ENCODE measurements at places on chromosomes 6 and 20.

DNA sequence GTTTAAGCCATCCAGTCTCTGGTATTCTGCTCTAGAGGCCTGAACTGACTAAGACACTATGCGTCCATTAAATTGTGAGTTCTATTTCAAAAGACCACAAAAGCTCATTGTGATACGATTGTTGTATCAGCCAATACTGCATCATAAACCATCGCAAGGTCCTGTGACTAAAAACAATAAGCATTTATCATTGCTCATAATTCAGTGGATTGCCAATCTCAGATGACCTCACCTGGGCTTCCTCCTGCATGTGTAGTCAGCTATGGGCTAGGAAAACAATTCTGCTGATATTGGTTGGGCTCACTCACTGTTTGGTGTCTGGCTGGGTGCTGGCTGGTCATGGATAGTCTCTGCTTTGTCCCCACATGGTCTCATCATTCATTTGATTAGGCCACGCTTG lies 592.7 kb upstream of the BTBD3 start:
- DNase-seq = no peak

DNA sequence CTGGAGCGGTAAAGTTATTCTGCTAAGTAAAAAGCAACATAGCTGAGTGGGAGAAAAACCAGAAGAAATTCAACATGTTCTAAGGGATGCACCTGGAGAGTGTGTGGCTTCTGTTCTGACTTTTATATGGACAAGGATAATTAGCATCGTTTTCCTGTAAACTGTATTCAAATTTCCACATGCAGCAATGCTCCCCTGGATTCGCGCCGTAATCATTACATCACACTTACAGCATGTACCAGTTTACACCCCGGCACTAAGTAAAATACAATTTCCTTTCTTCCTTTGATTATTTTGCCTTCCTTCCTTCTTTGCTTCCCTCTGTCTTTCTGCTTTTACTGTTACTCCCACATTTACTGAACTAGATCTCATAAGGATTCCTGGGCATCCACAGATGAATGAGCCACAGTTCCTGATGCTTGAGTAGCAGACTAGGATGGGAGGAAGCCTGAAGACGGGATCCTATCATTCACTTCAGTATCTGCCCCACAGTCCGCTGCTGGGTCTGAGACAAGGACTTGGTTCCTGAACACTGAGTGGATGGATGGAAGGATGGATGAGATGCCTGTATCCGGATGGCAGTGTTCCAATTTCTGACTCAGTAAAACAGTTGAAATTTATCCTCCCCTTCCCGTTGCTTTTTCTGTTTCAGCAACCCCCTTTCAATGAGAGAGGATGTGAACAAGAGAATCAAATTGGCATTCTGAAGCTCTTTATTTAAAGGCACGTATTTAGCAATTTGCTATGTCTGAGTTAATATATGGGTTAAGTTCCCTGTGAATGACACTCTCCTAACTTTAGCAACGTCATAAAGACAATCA lies 174.6 kb downstream of the GJA10 start:
- no peak for DNase-seq

DNA sequence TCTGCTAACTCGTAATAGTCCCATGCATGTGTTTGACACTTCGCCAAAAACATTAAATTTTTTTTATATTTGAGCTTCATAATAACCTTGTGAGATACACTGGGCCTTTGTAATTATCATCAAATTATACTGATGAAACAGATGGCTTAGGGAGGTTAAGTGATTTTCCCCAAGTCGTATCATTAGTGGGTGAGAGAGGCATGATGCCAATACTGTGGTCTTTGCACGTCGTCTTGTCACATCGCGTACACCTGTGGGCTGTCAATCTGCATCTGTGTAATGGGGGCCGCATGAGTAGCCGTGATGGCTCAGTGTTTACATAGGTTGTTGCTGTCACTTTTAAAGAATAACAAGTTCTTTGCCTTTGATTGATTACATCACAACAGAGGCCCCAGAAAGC lies 1.7 kb downstream of the PRL start:
- no peak for DNase-seq

- peak; percentile 16 for DNase-seq
These were observed 671.8 kb upstream of the MARCKS start for GRCh38 chr6:113185299-113185698.

- DNase-seq = no peak
These were observed 31.2 kb downstream of the ZHX3 start for GRCh38 chr20:41286240-41286851.

- no peak for DNase-seq
These were observed 370.8 kb upstream of the BTBD3 start for GRCh38 chr20:11546939-11547338.

DNA sequence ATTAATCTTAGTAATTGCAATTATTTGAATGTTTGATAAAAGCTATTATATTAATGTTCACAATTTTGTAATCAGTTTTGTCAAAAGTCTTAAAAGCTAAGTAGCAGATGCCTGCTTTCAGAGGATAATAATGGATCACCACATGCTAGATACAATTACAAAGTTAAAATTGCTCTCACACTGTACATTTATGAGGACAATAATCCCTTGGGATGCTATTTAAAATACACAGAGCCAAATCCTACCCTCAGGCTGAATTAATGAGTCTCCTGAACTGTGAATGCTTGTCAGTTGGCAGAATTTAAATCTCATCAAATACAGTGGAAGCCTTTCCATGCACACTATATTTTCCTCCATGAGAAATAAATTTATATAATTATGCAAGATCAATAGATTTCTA lies 153.3 kb upstream of the SYNCRIP start:
- no peak for DNase-seq

DNA sequence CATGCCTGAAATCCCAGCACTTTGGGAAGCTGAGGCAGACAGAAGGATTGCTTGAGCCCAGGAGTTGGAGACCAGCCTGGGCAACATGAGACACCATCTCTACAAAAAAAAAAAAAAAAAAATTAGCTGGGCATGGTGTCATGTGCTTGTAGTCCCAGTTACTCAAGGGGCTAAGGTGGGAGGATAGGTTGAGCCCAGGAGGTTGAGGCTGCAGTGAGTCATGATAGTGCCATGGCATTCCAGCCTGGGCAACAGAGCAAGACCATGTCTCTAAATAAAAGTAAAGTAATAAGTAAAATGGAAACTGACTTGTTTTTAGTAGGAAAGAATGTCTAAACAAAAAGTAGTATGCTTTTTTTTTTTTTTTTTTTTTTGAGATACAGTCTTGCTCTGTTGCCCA lies 240.7 kb downstream of the ARID1B start:
- no peak for DNase-seq

GRCh38 chr6:43196337-43196736 lies 14.3 kb downstream of the CUL9 start:
- DNase-seq = no peak

GRCh38 chr20:33897313-33897912 lies 86.3 kb downstream of the CHMP4B start:
- DNase-seq = no peak

GRCh38 chr6:136171231-136171630 lies 78.9 kb downstream of the MTFR2 start:
- no peak for DNase-seq

- no peak for DNase-seq
These were observed 245.4 kb downstream of the LRFN2 start for GRCh38 chr6:40341726-40342125.

- no peak for DNase-seq
These were observed 363.0 kb downstream of the UTRN start for GRCh38 chr6:144647971-144648651.

- DNase-seq = no peak
These were observed 26.9 kb downstream of the PCNA start for GRCh38 chr20:5092765-5093339.

- no peak for DNase-seq
These were observed 22.7 kb upstream of the TGM6 start for GRCh38 chr20:2358006-2358405.
